Stimulated activated CD4-positive, alpha-beta T cell treated with anti-CD3 and anti-CD28 coated beads, Interleukin-15, amount 100 ng/mL, for 24 hours (primary cell): ENCODE measurements at places on chromosomes 13 and 19.

DNA sequence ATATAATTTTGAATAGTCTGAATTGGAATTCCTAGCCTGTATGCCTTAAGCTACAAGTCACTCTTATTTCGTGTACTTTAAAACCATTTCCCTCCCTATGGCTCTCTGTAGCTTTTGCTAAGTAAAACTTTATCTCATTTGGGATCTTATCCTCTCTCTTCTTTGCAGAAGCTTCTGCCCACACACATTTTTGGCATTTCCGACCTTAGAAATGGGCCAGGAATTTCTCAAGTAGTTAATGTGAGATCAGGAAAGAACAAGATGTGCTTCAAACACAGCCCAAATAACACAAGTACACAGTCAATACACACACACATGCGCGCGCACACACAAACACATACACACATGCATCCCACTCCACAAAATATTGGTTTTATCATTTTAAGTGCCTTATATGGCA, 931.0 kb upstream of the MIR17HG start:
- no peak for DNase-seq

GRCh38 chr19:36573895-36574720, 1.0 kb upstream of the ZNF529 start:
- DNase-seq: no peak

DNA sequence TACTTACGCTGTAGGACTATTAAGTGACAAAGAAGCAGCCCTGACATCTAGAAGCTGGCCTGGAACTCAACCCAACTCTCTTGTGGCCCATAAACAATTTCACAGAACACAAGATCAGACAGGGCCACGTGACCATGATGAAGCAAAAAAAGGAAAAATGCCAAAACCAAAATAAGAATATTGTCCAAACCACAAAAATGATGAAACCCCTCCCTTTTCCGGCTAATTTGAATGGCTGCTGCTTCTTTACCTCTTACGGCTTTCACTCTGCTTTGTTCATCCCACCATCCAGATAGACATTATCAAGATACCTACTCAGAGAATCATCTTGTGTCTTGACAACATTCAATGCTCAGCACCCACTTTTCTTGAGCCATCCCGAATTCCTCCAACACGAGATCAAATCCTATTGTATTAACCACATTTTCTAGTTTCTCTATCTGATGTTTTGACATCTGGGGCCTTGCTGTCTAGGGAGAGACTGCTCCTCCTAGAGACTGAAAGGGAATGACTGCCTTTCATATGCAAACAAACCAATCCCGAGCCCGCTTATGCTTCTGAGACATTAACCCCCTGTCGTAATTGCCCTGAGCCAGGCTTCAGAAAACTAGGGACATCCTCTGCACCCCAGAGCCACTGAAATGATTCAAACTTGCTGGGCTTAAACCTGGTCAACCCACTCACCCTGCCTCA, 186.3 kb downstream of the TDRD3 start:
- no peak for DNase-seq

GRCh38 chr19:23440791-23441190, 45.5 kb upstream of the ZNF91 start:
- peak; percentile 23 for DNase-seq

DNA sequence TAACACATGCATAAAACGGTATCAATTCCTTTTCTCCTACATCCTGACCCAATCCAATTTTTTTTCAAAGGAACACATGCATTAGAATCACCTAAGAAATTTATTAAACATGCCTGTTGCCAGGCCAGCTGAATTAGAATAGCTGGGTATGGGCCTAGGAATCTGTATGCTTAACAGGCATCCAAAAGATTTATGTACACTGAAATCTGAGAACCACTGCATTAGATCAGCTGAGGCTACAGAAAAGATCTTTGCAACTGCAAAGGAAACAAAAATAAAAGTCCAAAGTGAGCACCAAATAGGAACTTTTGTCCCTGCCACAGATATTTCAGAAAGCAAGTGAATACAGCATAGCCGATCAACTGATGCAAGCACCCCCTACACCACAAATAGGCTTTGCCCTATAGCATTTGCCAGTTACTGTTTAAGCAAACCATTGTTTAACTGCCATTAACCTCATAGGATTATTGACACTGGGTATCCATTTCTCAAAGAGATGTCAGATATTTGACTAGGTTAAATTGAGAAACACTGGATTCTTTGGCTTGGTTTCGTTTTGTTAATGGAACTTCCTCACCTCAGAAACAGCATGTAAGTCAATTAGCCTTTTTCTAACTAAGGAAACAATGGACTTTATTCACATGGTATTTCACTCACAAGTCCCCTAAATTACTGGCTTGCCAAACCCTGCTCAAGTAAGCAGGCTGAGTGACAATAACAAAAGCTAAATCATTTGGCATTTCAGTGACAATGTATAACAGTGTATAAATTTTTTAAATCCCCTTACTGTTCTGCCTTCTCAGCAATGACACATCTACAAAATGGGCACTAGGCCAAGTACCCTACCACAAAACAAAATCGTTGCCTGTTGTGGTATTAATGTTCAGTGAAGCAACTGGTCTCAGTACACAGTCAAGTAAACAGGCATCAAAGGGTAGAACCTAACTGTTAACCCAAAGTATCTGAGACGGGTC, 67.8 kb downstream of the SUCLA2 start:
- DNase-seq: peak; percentile 2

DNA sequence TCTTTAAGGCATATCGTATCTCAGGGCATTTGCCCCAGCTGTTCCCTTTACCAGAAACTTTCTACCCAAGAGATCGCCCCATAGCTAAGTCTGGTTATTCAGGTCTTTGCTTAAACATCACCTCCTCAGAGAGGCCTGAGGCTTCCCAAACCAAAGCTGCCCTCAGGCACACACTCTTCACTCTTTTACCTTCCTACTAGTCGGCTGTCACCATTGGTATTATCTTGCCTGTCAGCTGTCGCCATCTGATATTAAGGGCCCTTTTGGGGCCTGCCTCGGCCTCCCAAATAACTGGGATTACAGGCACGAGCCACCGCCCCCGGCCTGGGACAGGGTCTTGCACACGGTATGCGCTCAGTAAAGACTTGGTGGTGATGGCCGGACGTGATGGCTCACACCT, 1.0 kb downstream of the GADD45GIP1 start:
- DNase-seq: no peak
